ENCODE measurements at places on chromosomes 12 and 14.

DNA sequence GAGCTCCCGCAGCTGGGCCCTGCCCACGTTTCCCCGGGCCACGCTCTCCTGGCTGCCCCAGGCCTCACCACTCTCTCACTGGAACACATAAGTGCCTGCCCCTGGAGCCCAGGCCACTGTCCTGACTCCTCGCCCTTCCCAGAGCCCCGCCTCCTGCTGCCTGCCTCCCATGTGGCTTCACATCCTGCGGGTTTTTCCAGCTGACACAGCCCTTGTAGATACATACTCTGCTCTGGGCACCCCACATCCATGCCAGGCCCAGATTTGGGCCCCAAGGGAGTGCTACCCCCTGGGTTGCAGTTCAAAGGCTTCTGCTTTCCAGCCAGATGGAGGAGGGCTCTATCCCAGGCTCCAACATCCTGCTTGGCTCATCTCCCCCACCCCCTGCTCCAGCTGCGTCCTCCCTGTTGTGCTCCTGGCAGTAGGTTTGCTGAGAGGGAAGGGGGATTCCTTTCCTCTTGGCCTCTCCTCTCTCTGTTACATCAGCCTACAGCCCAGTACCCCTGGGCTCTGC, 60.1 kb downstream of the TSPAN9 start:
- peak; percentile 14 for DNase-seq

DNA sequence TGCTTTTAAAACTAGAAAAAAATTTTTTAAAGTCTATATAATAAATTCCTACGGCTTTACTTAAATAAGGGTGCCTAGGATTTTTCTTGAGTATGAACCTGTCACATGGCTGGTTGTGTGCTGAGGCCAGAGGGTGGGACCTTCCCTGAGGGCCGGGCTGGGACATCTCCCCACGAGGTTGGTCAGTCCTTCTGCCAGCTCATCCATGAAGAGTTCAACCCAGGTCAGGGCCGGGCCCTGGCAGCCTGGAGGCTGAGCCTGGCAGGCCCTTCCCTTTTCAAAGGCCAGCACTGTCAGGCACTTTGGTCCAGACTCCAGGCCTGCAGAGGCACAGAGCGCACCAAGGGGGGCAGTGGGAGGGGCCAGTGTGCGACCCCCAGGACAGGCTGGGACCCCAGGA, 31.7 kb downstream of the TNFAIP2 start:
- DNase-seq, result peak; percentile 83

DNA sequence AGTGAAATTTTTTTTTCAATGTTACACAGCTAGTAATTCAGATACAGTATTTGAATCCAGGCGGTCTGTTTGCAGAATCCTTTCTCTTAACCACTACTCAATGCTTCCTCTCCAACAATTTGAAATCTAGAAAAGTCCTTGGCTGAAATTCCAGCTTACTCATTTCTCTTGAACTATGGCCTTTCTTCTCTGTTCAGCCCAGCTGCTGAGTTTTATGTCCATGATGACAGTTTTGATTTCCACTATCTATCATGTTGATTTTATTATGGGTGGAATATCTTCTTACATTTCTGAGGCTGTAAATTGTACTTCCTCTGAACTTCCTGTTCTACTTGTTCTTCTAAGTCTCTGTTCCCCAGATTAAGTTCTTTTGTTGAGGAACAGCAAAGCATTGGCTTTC, 315.3 kb downstream of the DIO2 start:
- DNase-seq, result no peak

- peak; percentile 93 for DNase-seq
Observed at GRCh38 chr12:68497702-68498101, 113.0 kb upstream of the RAP1B start.

DNA sequence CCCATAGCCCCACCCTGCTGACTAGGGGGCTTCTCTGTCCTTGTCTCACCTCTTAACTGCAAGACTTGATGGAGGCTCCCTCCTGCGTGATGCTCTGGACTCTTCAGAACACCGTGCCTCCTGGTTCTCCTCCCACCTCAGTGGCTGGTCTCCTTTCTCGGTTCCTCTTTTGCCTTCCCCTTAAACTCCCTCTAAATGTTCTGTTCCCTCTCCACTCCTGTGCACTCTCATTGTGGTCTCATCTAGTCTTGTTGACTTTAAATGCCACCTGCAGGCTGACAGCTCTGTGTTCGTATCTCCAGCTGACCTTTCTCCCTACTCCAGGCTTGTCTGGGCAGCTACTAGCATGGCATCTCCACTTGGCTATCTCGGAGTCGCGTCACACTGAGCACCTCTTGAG, 28.3 kb downstream of the DYNC1H1 start:
- no peak for DNase-seq

GRCh38 chr12:105552056-105552455, 221.6 kb downstream of the C12orf75 start:
- DNase-seq, result no peak

GRCh38 chr14:96138241-96138640, 66.4 kb upstream of the BDKRB2 start:
- DNase-seq, result no peak

DNA sequence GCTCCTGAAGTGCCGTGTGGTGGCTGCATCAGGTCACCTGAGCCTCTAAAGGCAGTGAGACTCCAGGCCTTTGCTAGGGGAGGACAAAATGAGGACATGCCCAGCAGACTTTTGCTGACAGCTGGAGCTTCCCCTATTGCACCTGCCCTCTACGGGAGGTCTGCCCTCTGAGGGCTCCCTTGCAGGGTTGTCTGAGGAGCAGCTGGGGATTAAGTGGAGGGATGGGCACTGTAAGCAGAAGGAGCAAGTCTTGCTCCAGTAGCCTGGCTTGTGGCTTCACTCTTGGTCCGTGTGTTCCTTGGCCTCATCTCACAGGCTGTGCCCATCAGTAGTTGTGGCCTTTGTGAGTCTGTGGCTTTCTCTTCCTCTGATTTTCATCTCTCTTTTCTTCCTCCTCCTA, 66.9 kb upstream of the NRXN3 start:
- DNase-seq, result no peak

- DNase-seq, result no peak
Observed at GRCh38 chr12:85781766-85782165, 54.4 kb downstream of the RASSF9 start.

DNA sequence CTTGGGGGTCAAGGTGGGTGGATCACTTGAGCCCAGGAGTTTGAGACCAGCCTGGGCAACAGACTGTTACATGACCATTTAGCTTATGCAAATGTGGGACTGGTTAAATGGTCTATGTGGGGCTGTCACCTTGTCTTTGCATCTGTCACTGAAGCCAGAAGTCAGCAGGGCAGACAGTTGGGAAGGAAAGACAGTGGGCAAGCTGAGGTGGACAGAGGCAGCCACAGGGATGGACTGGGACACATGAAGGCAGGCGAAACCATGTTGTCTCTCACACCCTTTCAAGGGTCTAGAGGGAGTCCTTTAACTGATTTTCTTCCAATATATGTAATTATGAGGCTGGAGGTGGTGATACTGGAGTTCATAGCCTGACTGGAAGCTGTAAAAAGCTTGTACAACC, 426.4 kb downstream of the TMEM121 start:
- DNase-seq, result no peak

DNA sequence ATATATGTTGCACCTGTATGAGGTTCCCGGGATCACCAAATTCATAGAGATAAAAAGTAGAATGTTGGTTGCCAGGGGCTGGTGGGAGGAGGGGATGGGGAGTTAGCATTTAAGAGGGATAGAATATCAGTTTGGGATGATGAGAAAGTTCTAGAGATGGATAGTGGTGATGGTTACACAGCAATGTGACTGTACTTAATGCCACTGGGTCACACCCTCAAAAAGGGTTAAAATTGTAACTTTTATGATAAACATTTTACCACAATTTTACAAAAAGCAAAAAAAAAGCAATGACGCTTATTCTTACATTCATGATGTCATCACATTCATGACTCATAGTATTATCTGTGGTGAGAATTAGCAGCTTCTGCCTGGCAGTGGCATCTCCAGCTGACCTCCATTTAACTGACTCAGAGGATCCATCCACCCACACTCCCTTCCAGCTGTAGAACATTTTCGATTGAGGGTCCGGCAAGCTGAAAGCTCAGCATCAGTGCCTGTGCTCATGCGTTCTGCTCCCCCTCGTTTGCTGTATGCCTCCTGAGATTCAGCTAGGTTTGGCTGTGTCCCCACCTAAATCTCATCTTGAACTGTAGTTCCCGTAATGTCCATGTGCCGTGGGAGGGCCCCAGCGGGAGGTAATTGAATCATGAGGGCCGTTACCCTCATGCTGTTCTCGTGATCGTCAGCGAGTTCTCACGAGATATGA, 64.8 kb upstream of the TMEM260 start:
- DNase-seq, result peak; percentile 10

Data from NCI-H226 (cell line).